ENCODE measurements at places on chromosomes 7 and 10.

DNA sequence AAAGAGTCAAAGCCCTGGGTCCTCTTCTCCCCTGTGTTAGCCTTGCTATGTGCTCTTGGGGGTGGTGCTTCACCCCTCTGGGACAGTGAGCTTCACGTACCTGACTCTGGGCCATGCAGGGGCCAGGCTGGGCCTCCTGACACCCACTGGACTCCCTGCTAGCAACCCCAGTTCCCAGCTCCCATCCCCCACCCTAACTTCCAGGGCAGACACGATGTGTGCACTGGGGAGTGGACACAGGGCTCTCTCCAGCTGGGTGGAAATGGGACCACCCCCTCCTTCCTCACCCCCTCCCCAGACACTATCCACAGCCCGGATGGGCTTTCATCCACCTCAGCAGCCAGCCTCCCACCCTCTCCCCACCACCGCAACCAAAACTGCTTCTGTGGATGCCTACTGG is 113.0 kb upstream of the ZNF479 start:
- DNase-seq: no peak

GRCh38 chr10:80110986-80111385 is 21.5 kb upstream of the PLAC9 start:
- no peak for DNase-seq

DNA sequence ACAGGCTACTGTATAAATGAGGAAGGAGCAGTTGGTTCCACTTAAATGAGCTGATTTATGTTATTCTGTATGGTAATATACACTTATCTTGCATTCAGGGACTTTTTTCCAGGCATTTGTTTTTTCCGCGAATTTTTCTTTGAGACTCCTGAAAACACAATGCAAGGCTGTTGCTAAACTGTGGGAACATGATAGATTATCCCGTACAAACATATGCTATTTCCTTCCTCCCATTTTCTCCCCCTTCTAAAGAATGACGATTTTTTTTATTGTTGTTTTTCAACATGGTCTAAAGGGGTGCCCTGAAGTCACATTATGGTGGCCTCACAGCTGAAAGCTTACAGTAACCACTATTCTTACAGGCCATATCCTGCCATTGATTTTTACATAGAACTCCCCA is 523.9 kb upstream of the NRP1 start:
- no peak for DNase-seq

GRCh38 chr10:38184477-38184876 is 90.3 kb downstream of the ZNF37A start:
- DNase-seq: no peak

DNA sequence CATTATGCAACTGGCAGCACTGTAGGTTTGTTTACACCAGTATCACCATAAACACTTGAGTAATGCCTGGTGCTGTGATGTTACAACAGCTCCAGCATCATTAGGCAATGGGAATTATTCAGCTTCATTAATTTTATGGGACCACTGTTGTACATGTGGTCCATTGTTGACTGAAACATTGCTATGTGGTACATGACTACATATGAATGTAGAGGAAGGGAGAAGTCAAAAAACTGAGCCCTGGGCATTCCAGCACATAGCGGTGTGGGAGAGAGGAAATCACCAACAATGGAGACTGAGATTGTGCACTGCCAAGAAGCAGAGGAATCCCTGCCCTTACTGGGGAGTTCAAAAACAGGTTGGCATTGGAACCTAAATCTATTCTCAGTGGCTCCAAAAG is 89.0 kb downstream of the TRIM24 start:
- DNase-seq: no peak

All from keratinocyte (primary cell).